Immature natural killer cell (primary cell): ENCODE measurements at places on chromosomes 7 and 10. TPM values are rescaled to one million over a fixed set of nuclear protein-coding genes. Genes with fewer than 3 reads are reported as not detected.

DNA sequence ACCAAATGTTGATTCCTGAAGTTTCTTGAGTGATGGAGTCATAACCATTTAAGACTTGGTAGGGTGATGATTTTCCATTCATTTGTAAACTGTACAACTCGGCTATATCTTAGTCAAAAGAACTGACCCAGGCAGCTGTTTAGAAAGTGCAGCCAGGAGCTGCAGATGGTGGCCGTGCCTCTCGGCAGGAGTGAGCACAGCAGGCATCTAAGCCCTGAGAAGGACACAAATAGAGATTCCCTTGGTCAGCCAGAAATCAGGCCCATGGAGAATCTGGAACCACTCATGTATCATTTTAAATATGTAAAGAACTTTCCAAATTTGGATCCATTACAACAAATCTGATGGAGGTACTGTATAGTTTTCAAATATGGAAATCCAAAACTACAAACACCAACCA, 177.0 kb upstream of the AKR1E2 start:
- H3K4me1 ChIP-seq, result no peaks in the 10 kb centered on the region
- H3K27ac ChIP-seq, result no peak overlapping the region
- H3K4me3 ChIP-seq, result no peak overlapping the region
- no peaks in the 10 kb centered on the region for H3K36me3 ChIP-seq

DNA sequence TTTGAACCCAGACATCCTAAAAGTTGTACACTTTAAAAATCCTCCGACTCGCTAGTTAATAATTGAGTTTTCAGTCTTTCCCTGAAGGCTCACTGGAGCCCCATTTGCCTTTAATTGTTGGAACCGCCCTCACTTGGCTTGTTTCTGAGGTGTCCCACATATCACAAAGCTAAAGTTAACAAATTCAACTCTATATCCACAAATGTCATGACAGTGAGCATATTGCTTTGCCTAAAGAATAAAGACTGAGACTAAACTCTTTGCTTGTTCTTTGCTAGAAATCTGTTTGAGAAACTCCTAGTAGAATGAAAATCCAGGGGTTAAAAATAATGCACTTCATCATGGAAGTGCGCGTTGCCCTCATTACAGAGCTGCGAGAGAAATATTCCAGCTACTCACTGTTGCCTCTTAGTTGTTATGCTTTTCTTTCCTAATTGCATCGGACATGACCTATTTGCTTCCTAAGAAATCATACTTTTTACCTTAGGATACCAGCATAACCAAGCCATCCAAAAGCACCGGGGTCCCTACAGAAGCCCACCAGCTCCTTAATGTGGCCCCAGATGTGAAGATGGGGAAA, 752 bp downstream of the THSD7A start:
- no peak overlapping the region for H3K27ac ChIP-seq
- H3K4me3 ChIP-seq, result no peak overlapping the region
- no peaks in the 10 kb centered on the region for H3K4me1 ChIP-seq
- no peaks in the 10 kb centered on the region for H3K36me3 ChIP-seq

DNA sequence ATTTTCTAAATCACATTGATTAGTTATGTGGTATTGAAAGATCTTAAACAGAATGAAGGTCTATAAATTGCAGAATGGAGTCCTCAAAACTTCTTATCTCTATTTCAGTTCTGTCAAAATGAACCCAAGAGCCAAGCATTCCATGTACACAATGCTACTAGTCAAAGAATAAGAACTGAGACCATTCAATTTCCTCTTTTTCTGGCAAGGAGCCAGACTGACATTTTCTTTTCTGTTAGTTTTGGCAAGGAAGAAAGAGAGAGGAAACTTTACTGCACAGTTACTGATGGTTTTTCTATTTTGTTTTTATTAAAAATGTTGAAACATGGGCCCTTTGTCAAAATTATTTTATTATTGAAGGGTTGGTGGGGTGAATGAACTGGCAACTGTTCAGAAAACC, 181.8 kb upstream of the FERD3L start:
- no peak overlapping the region for H3K27ac ChIP-seq
- H3K4me3 ChIP-seq, result no peak overlapping the region

DNA sequence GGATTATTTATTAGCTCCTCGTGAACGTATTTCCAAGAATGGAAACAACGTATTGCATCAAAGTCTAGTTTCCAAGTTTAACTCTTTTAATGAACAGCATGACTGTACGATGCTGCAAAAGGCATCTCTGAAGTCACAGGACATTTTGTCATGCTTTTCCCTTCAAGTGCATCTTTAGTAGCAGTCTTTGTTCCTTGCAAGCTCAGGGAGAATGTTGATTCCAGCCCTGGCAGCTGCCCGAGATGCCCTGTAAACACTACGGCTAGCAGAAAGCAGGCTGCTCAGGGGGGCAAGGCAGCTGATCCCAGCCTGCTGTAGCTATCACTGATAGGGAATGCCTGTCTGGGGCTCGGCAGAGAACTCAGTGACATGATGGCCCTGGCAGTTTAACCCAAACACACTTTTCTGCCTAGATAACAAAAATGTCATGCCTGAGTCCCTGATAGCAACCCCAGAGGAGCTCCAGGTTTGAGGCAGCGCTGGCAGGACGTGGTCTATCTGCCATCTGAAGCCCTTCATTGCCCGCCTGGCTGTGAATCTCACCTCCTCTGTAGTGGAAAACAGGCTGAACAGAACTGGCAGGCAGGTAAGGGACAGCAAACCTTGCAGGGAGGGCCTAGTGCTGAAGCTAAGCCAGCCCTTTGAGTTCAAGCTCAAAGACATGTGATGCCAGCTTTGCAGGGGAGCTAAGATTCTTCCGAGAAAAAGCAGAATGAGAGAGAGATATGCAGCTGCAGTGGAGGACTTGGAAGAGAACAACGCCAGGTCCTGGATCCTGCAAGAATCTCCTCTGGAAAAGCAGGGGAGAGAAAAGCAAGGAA, 264.6 kb downstream of the SNX10 start:
- H3K27me3 ChIP-seq, result peaks cover 4% of the 10 kb centered on the region
- no peak for DNase-seq
- H3K4me1 ChIP-seq, result no peaks in the 10 kb centered on the region
- H3K27ac ChIP-seq, result no peak overlapping the region
- H3K4me3 ChIP-seq, result no peak overlapping the region

DNA sequence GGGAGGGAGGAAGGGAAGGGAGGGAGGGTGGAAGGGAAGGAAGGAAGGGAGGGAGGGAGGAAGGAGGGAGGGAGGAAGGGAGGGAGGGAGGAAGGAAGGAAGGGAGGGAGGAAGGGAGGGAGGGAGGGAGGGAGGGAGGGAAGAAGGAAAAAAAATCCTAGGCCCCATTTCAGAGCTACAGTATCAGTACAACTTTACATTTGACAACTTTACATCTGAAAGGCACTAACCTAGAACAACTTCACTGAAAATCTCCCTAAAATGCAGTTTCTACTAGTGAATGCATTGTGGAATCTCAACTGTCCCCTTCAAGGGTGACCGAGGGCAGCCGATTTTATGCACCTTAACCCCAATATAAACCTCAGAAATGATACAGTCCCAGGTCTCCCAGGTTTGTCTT, 259.8 kb upstream of the GALNT17 start:
- H3K27ac ChIP-seq, result no peak overlapping the region
- H3K36me3 ChIP-seq, result no peaks in the 10 kb centered on the region
- no peaks in the 10 kb centered on the region for H3K4me1 ChIP-seq

- H3K27ac ChIP-seq, result no peak overlapping the region
- H3K4me1 ChIP-seq, result peaks cover 35% of the 10 kb centered on the region
- H3K36me3 ChIP-seq, result no peaks in the 10 kb centered on the region
- no peak overlapping the region for H3K4me3 ChIP-seq
These were observed 70.3 kb upstream of the LOXL4 start for GRCh38 chr10:98338318-98338717.

- no peak overlapping the region for H3K4me3 ChIP-seq
- no peaks in the 10 kb centered on the region for H3K27me3 ChIP-seq
- H3K36me3 ChIP-seq, result no peaks in the 10 kb centered on the region
- no peaks in the 10 kb centered on the region for H3K4me1 ChIP-seq
- no peak overlapping the region for H3K27ac ChIP-seq
- DNase-seq, result no peak
These were observed 29.7 kb downstream of the KLRG2 start for GRCh38 chr7:139453673-139454321.

DNA sequence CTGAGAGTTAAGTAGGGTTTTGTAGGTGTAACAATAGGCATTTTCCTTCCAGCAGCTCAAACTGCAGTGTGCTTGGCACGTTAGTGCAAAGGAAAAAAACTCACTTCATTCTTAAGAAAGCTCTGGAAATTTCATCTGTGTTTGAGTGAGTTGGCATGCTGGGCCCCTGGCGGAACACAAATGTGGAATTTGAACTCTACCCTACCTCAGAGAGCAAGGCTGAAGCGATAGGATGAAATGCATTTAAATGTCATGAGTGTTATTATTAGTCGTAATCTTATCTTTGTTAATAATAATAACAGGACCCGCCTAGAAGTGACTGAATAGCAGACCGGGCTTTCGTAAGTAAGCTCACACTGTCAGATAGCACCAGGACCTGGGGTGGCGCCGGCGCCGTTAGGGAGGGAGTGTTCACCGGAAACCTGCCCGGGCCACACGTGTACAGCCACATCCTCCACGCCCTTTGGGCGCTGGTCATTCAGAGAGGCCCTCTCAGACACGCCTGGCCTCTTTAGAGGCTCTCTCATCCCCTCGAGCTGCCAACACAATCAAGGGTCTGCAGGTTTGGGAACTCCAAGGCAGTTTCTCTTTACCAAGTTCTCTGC, 63.5 kb downstream of the GRK5 start:
- peaks cover 88% of the 10 kb centered on the region for H3K4me1 ChIP-seq
- H3K4me3 ChIP-seq, result peak overlapping the region; percentile 81
- peak overlapping the region; percentile 100 for H3K27ac ChIP-seq
- DNase-seq, result peak; percentile 83
- no peaks in the 10 kb centered on the region for H3K36me3 ChIP-seq
- peaks cover 30% of the 10 kb centered on the region for H3K27me3 ChIP-seq

DNA sequence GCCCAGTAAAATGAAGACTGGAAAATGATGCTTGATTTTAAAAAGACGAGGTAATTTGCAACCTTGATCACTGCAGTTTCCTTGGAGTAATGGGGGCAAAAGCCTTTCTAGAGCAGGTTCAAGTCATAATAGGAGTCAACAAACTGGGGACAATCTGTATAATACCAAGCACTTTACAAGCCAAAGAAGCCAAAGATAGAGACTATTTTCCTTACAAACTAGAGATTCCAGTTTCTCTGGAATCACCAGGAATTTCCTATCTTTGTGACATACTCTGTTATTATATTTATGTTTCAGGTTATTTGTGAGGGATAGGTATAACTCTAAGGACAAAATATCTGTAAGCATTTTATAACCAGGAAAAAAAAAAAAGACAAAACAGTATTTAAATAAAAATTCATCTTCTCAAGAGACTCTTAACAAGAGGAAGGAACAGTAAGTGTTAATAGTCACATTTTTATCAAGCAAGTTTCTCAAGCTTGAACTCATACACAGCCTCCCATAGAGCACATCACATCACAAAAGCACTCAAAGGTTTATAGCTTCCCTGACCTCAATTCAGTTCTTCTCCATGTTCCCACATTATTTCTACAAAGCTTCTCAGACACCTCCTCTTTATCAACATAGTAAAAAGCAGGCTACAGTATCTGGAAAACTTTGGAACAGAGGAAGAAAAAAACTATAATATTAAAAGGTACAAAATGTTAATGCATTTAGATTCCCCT, 18.9 kb downstream of the JMJD1C start:
- H3K27ac ChIP-seq, result no peak overlapping the region
- no peaks in the 10 kb centered on the region for H3K36me3 ChIP-seq
- H3K27me3 ChIP-seq, result no peaks in the 10 kb centered on the region
- no peaks in the 10 kb centered on the region for H3K4me1 ChIP-seq
- no peak overlapping the region for H3K4me3 ChIP-seq

GRCh38 chr10:77320971-77321471, 316.6 kb downstream of the KCNMA1 start:
- no peaks in the 10 kb centered on the region for H3K36me3 ChIP-seq
- no peak overlapping the region for H3K27ac ChIP-seq
- no peak for DNase-seq
- H3K4me3 ChIP-seq, result no peak overlapping the region

GRCh38 chr7:18504965-18505364, 9.4 kb downstream of the HDAC9 start:
- H3K27ac ChIP-seq, result no peak overlapping the region
- H3K4me3 ChIP-seq, result no peak overlapping the region
- no peak for DNase-seq
- no peaks in the 10 kb centered on the region for H3K36me3 ChIP-seq
- H3K27me3 ChIP-seq, result no peaks in the 10 kb centered on the region

- no peak overlapping the region for H3K4me3 ChIP-seq
- no peaks in the 10 kb centered on the region for H3K36me3 ChIP-seq
- DNase-seq, result no peak
- no peaks in the 10 kb centered on the region for H3K4me1 ChIP-seq
These were observed 125.2 kb upstream of the RET start for GRCh38 chr10:42951486-42952251.

DNA sequence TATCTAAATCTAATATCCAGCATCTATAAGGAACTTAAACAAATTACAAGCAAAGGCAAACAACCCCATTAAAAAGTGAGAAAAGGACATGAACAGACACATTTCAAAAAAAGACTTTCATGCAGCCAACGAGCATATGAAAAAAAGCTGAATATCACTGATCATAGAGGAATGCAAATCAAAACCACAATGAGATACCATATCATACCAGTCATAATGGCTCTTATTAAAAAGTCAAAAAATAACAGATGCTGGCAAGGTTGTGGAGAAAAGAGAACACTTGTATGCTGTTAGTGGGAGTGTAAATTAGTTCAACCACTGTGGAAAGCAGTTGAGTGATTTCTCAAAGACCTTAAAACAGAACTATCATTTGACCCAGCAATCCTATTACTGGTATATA, 334.4 kb upstream of the CACNA2D1 start:
- no peaks in the 10 kb centered on the region for H3K27me3 ChIP-seq
- no peak for DNase-seq
- H3K4me3 ChIP-seq, result no peak overlapping the region
- H3K36me3 ChIP-seq, result no peaks in the 10 kb centered on the region
- H3K27ac ChIP-seq, result no peak overlapping the region
- no peaks in the 10 kb centered on the region for H3K4me1 ChIP-seq

- no peak for DNase-seq
- H3K27ac ChIP-seq, result peak overlapping the region; percentile 57
- no peaks in the 10 kb centered on the region for H3K27me3 ChIP-seq
- H3K4me1 ChIP-seq, result no peaks in the 10 kb centered on the region
These were observed 47.1 kb upstream of the NCAPG2 start for GRCh38 chr7:158751751-158752150.

DNA sequence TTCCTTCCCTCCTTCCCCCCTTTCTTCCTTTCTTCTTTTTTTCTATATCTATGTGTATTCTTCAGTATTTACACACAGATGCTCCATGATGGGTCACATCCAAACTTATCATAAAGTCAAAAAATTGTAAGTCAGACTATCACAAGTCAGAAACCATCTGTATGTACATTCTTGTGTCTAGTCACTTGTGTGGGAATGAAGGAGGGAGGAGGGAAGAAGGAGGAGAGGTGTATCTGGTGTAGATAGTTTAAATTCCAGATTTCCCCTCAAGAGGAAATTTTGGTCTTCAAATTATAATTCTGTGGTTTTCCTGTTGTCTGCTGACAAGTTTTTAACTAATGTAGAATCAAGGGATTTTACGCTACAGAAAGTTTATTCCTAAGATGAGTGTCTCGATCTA, 287.2 kb downstream of the ETV1 start:
- H3K27me3 ChIP-seq, result no peaks in the 10 kb centered on the region
- DNase-seq, result no peak
- H3K4me3 ChIP-seq, result no peak overlapping the region

Gene ANXA8L1
- polyA plus RNA-seq, result not detected

Gene TRPV5
- polyA plus RNA-seq, result not detected

Gene AKR1D1
- polyA plus RNA-seq, result not detected

Gene ICA1
- 3.8 TPM for polyA plus RNA-seq

Gene ALOX5
- polyA plus RNA-seq, result 0.99 TPM

Gene GJD4
- not detected for polyA plus RNA-seq

Gene INHBA
- not detected for polyA plus RNA-seq

Gene WEE2
- not detected for polyA plus RNA-seq

Gene GATAD1
- 12.2 TPM for polyA plus RNA-seq

Gene HOXA5
- polyA plus RNA-seq, result 0.73 TPM
